CD4-positive, alpha-beta T cell treated with Interleukin-17A for 4 hours (primary cell): ENCODE measurements at places on chromosomes 16 and 17.
A peak's percentile ranks its signal among the peaks of the same experiment; 100 is the strongest.

DNA sequence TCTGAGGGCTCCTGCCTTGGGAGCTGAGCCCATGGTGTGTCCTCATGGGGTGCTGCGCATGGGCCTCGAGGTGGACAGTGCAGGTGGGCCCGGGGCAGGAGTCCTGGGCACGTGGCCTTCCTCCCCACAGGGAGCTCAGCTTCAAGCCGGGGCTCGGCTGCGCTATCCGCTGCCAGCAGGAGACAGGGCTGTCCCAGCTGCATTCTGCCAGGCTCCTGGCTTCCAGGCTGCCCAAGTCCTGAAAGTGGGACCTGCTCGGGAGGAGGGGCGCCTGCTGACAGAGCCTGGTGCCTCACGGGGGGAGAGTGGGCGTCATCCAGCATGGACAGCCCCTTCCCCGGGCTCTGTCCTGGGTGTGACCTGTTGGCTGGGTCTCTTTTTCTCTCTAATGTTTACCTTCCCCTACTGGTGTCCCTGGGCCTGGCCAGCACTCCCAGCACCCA is 7.1 kb downstream of the TRAF7 start:
- no peak for DNase-seq

GRCh38 chr17:45896803-45897693 is 2.7 kb downstream of the MAPT start:
- no peak for DNase-seq

- DNase-seq: no peak
Observed at GRCh38 chr16:11058832-11059231, 114.5 kb downstream of the CLEC16A start.

DNA sequence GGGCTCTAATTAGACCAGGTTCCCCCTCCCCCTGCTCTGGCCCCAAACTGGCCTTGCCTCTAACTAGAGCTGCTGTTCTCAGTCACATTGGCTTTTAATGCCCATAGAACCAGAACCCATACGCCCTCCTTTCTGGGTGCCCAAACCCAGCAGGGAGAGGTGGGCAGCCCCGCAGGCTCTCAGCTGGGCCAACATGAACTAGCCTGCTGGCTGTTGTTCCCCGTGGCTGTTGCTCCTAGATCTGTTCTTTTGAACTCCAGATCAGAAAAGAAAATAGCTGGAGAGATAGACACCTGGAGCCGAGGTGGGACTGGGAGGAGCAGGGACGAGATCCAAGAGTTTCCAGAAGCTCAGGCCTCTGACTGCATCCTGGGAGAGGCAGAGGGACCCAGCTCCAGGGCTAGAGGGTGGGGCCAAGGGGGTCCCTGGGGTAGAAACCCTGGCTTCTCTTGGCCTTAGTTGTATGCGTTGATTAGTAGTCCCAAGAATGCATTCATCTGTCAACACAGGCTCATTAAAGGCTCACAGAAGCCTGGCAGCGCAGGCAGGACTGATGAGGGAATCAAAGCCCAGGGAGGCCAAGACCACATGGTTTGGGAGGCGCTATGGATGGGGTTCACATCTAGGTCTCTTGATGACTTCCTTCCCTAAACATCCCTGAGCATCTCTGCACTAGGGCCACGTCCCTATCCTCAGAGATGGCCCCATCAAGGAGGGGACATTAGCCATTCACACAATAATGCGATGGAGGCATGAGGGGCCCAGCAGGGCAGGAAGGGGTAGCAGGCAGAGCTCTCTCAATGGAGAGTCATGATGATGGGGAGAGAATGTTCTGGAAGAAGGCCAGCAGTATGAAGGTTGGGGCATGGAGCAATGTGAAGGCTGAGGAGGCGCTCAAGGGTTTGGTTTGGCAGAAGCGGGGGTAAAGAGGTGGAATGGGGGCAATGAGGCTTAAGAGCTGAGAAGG is 1.3 kb upstream of the CPSF4L start:
- no peak for DNase-seq

DNA sequence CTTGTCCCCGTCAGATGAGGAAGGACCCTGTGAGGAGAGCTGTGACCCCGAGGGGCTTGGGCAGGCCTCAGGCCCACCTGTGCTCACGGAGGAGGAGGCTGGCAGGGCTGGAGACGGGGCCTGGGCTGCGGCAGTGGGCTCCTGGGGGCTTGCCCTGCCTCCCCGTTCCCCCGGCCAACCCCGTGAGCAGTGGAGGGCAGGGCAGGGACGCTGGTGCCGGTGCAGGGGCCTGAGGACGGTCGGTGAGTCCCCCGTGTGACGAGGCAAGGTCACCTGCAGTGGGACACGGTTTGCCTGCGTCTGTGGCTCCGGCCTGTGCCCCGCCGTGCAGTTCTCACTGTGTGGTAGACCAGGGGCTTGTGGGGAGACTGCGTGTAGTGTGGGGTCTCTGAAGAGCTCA is 8.3 kb upstream of the RHOT2 start:
- no peak for DNase-seq

- no peak for DNase-seq
Observed at GRCh38 chr17:39237586-39237985, 11.8 kb upstream of the STAC2 start.

DNA sequence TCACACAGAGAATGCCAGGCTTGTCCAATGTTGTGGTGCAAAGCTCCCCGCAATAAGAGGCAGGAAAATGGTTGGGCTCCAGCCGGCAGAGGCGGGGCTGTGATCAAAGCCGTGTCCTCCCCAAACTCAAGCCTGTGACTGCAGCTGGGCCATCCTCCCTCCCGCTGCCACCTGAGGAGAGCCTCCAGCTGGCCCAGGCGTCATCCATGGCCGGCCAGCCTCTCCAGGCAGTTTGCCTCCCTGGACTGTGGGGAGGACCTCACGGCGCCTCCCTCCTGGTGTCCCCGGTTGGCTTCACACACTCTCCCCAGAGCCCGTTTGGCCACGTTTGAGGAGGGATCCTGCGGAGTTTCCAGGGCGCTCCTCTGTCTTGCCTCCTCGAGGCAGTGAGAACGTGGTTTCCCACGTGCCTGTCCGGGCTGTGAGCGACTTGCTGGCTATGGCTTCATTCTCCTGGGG is 134.1 kb downstream of the IRF8 start:
- DNase-seq: no peak

DNA sequence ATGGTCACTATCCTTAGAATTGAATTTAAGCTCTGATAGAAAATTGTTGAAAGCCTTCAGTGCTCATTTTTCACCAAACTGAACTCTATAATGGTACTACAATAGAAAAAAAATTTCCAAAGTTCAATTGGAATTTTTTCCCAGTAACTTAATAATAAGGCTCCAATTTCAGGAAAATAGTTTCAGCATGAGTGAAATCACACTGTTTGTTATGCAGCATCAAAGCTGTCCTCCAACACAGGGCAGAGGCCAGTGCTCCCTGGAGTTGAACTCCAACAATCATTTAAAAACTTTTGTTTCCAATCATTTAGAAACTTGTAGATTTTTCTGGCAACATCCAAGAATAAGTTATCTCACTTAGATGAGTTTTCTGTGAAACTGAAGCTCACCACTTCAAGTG is 103.1 kb upstream of the HSBP1 start:
- no peak for DNase-seq

- peak; percentile 33 for DNase-seq
Observed at GRCh38 chr16:24748242-24748641, 18.8 kb downstream of the TNRC6A start.

DNA sequence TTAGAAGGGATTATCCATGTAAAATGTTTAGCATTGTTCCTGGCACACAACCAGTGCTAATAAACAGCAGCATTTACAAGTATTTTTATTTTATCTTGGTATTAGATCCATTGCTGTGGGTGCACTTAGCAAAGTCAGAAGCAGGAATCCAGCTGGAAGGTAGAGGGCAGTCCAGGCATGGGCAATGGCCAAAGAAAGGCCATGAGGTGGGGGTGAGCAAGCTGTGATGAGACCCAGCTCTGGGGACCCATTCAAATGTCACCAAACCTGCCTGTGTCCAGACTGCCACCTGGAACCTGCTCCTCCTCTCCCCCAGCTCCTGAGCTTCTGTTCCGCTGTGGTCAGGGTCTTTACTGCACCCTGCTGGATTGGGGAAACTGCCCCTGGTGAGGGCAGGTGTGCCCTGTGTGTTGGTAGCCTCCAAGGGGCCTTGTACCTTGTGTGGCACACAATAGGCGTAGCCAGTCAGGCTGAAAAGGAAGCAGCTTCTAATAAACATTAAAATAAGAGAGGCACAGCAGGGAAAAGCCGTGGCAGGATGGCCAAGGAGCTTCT is 118.0 kb upstream of the CRHR1 start:
- DNase-seq: no peak

- DNase-seq: no peak
Observed at GRCh38 chr17:51848451-51848850, 310.1 kb downstream of the CA10 start.

GRCh38 chr16:4593086-4593485 is 21.6 kb downstream of the UBALD1 start:
- no peak for DNase-seq

DNA sequence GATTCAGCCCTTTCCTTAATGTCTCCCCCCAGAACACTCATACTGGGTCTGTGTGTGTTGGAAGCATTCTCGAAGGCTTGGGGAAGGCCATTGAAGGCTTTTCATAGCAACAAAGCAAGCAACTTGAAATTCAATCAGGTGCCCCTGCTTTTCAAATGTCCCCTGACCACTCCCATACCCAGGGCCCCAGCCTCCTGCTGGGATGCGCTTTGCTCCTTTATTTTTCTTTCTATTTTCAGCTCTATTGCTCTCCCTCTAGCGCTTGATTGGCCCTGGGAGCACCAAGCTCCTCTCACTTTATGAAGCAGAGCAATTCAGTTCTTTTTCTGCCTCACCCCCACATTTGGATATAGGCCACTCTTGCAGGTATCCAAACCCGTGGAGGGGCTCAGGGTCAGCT is 92.0 kb downstream of the WSCD1 start:
- no peak for DNase-seq

DNA sequence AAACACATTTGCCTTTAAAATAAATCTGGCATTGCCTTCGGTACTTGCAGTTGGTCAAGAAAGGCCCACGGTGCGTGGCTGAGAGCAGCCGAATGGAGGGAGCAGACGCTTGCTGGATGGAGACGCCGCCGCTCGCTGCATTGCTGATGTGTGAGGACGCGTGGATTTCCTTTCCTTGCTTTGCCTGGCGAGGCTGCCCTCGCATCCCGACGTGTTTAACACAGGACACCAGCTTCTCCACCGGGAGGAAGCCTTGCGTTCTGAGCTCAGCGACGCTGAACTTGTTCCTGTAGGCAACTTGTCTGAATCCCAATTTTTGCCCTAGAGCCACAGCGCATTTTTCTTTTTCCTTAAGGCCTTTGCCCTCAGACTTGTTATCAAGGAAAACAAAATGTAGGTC is 45.8 kb downstream of the COX4I1 start:
- no peak for DNase-seq

DNA sequence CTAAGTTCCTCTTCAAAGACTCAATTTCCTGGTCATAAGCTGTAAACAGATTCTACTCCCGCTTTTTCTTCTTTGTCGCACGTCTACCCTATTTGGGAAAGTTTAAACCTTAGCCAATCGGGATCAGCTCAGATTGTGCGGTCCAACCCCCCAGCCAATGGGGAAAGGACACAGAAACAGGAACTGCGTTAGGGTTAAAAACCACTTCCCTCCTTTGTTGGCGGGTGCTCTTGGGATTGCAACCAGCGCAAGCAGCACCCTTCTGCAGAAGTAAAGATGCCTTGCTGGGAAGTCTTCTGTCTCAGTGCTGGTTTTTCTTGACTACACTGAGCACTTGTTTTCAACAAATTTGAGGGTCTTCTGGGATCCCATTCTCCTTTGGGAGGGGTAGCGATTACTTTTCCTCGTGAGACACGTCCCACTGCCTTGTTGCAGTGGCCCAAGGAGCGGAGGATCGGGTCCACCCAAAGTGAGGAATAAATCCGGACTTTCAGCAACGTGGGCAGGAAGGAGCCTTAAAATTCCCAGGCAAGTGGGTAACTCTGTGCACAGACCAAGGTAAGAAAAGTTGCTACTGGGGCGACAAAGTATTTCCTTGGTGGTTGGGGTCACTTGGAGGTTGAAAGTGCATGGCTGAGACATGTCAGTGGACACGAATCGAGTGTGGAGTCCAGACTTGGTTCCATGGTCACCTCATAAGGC is 1.0 kb upstream of the YPEL3 start:
- peak; percentile 20 for DNase-seq

GRCh38 chr17:10702574-10702973 is 5.2 kb downstream of the ADPRM start:
- DNase-seq: no peak

DNA sequence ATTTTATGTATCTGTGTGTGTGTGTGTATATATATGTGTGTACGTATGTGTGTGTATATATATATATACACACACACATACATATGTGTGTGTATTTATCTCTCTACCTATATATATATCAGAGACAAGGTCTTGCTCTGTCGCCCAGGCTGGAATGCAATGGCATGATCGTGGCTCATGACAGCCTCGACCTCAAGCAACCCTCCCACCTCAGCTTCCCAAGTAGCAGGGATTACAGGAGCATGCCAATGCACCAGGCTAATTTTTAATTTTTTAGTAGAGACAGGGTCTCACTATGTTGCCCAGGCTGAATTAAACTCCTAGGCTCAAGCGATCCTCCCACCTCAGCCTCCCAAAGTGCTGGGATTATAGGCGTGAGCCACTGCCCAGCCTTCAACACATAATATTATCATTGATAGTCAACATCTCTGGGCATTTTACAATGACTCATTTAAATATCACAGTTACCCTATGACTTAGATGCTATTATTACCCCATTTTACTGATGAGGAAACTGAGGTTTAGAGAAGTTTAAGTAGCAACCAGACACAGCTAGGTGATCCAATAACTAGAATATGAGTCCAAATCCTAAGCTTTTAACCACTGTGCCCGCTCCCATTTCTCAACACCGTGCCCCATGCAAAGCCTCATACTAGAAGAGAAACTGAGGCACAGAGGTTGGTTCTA is 24.3 kb downstream of the G6PC3 start:
- DNase-seq: no peak

- DNase-seq: no peak
Observed at GRCh38 chr16:89981414-89981813, 32.9 kb downstream of the DEF8 start.

- no peak for DNase-seq
Observed at GRCh38 chr16:84532291-84532724, 27.8 kb upstream of the MEAK7 start.

DNA sequence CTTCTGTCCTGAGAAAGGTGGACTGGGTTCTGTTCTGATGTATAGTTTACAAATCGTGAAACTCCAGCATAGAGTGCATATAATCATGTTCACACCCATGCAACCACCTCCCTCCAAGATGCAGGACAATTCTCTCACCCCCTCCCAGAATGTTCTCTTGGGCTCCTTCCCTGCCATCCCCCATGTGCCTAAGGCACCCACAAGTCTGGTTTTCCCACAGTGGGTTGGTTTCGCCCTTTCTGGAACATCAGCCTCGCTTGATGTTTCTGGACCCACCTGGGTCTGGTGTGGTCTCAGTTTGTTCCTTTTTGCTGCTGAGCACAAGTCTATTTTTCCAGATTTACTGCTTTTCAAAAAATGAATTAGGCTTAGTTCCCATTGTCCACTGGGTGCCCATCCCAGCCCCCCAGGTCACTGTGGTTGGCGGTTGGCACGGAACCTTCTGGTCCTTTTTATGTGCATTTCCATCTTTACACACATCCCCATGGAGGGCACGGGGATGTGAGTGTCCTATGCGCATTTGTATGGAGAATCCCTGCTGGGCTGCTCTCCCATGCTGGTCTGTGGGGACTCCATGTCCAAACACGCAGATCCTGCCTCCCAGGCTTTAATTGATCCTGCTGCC is 19.0 kb downstream of the MAP2K3 start:
- DNase-seq: no peak
